Renal cortex interstitium (tissue), 15 donors: ENCODE measurements at places on chromosomes 1 and 21.

DNA sequence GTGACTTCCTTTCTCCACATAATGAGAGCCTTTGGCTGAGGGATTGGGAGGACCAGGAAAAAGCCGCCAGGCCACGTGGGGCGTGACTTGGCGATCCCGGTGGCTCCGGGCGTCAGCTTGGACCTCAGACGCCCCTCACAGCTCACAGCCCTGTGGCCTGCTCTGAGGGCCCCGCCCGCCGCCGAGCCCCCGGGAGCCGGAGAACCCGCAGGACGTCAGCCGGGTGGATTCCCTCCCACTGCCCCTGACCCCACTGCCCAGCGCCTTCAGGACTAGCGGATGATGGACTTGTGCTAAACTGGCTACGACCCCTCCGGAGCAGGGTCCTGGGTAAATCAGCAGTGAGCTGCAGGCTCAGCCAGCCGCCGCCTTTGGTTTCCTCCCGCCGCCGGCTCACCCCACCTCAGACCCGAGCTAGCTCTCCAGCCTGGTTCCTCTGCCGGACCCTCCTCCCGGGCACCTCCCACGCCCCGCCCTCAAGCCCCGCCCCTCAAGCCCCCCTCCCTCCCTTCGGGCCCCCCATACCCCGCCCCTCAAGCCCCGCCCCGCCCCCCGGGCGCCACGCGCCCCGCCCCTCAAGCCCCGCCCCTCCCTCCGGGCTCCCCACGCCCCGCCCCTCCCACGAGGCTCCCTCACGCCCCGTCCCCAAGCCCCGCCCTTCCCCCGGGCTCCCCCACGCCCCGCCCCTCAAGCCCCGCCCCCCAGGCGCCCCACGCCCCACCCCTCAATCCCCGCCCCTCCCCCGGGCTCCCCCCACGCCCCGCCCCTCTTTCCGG lies 10.0 kb upstream of the FAAP20 start:
- peak; percentile 67 for DNase-seq

GRCh38 chr1:154338875-154339274 lies 13.6 kb downstream of the ATP8B2 start:
- DNase-seq = no peak

- DNase-seq = no peak
Measured at GRCh38 chr1:92366040-92366395, 67.2 kb downstream of the RPAP2 start.

DNA sequence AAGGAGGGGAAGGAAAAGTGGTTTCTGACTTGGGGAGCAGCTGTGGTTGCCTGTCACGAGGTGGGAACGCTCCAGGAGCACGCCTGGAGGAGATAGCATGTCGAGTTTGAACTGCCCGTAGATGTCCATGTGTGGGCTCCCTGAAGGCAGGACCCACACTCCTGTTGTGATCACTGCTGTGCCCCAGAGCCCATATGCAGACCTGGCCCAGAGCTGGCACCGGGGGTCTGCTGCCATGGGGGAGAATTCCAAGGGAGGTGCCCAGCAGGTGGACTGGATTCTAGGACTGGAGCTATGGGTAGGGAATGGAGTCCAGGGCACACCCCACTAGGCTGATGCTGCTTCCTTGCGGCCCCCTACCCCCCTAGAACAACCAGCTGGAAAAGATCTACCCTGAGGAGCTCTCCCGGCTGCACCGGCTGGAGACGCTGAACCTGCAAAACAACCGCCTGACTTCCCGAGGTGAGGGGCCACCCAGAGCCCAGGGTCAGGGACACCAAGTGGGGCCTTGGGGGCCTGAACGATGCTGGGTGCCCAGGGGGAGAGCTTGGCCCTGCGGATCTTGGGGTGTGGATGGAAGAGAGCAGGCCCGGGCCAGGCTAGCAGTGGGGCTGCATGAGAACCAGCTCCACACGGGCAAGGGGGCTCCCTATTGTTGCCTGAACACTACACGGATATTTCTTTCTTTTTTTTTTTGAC lies 9.3 kb downstream of the PODN start:
- no peak for DNase-seq

DNA sequence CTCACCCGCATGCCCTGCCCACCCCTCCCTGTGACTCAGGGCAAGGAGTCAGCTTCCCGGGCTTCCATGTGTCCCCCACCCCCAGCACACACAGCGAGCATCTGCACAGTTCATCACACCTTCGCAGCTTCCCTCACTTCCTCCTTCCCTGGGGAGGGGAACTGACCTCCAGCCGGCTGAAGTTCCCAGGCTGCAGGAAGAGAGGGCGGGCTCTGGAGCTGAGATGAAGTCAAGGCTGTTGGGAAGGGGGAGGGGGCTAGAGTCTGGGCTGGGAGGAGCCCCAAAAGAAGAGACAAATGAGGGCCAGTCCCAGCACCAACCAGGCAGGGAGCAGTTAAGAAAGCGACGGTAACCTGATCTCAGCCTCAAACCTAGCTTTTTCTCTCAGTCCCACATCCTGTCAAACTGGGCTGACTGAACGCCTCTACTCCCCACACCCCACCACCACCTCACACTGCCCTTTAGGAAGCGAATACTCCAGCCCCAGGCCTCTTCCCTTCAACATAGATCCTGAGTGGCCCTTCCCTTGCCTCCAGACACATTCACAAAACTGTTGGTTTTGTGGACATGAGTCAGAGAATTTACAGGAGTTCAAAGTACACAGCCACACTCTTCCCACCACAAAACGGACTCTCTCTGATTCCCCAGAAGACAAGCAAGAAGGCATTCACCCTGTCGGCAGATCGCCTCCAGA lies 1.8 kb downstream of the RHOC start:
- DNase-seq = peak; percentile 86

DNA sequence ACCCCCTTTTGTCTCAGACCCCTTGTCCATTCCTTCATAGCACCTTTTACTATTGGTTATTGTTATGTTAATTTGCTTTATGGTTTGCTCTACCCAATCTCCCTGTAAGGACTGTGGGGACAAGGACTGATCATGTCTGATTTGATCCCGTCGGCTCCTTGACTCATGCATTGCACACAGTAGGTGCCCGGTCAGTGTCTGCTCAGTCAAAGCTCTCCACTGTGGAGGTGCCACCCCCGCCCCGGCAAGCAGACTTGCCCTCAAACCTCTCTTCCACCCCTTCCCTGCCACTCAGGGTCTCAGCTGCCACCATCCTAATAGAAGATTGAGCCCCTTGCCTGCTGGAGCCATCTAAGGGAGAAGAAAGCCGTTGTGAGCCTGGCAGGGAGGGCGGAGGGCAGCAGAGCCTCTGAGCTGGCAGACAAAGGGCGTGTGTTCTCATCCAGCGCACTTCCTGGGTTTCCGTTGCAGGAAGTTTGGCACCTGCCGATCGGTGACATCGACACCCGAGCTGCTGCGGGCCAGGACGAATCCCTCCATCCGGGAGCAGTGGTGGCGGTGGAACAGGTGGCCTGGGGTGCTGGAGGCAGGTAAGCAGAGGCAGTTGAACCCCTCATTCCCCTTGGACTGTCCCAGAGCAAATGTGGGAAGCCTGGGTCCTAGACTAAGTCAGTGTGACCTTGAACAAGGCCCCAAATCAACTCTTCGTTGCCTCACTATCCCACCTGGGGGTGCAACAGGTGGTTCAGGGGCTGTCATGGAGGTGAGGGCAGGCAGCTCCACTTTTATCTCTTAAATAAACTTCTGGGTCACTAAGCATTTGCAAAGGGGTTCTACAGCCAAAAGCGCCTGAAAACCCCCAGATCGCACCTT lies 2.2 kb upstream of the FBLIM1 start:
- no peak for DNase-seq

GRCh38 chr1:111739925-111740765 lies 950 bp upstream of the INKA2 start:
- DNase-seq = no peak

DNA sequence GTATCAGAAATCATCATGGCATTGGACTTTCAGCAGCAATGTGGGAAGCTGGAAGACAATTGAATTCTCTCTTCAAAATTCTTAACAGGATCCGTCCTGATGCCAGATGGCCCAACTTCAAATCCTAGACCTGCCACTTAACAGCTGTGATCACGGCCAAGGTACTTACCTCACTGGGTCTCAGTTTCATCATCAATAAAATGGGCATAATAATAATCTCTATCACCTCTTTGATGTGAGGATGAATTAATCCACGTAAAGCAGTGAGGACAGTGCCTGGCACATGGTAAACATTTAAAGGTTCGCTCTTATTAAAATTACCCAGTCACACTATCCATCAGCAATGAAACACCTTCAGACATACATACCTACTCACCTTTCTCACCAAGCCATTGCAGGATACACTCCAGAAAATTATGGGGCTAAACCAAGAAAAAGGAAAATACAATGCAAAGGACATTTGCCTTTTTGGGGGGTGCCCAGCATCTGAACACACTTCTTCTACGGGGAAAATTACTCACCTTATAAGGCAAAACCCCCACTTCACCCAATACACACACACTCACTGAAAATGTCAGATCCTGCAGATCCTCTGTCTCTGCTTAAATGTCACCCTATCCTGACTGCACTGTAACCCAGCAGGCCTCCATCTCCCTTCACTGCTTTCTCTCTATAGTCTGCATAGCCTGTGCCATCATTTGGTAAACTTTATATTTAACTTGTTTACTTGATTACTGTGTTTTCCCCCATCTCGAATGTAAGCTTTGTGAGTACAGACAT lies 21.7 kb downstream of the GLIS1 start:
- DNase-seq = no peak

- no peak for DNase-seq
Measured at GRCh38 chr1:22350924-22351767, 100.5 kb upstream of the ZBTB40 start.

- no peak for DNase-seq
Measured at GRCh38 chr1:149927056-149927562, 494 bp downstream of the SF3B4 start.

GRCh38 chr1:39952359-39953110 lies 2.4 kb upstream of the MFSD2A start:
- no peak for DNase-seq
